ENCODE measurements at places on chromosomes 1 and 21.

- peak; percentile 81 for DNase-seq
Measured at GRCh38 chr1:17053685-17054410, at the start of gene SDHB. TSS of gene SDHB (minus strand) at chr1:17054032. CDS start at chr1:17054019, 13 bp downstream.

GRCh38 chr1:160360227-160360695 lies 6.6 kb upstream of the NHLH1 start:
- no peak for DNase-seq

- DNase-seq = no peak
Measured at GRCh38 chr1:158007667-158008386, 14.4 kb downstream of the KIRREL1 start.

GRCh38 chr1:8816831-8817411 lies 519 bp downstream of the RERE start:
- no peak for DNase-seq

DNA sequence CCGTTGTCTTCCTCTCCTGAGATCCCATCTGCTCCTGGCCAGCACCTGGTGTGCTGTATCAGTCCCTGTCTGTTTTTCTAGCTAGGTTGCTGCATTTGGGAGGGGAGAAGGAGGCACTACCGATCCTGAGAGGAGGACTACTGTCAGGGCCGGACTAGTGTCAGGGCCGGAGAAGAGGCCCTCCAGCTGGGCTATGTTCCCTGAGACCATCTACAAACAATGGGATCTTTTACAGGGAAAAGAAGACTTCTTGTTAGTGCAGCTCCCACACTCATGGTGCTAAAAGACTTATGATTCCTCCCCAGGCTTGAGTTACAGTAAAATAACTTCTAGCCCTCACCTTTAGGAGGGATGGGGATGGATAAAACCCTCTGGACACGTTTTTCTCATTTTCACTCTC lies 141.0 kb upstream of the TNR start:
- DNase-seq = no peak

GRCh38 chr1:3312898-3313575 lies 141.4 kb upstream of the ARHGEF16 start:
- DNase-seq = no peak

- no peak for DNase-seq
Measured at GRCh38 chr1:46488343-46489168, 1.1 kb upstream of the DMBX1 start.

DNA sequence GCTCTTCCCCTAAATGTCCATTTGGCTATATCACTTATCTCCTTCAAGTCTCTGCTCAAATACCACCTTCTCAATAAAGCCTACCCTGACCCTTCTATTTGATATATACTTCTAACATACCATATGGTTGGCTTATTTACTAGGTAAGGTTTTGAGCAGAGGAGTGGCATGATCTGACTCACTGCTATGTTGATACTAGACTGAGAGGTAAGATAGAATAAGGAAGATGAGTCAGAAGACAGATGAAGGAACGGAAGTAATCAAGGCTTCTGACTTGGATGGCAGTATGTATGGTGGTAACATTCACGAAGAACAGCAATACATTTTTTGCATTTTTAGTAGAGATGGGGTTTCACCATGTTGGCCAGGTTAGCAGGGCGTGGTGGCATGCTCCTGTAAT lies 4.8 kb upstream of the HRNR start:
- DNase-seq = no peak

DNA sequence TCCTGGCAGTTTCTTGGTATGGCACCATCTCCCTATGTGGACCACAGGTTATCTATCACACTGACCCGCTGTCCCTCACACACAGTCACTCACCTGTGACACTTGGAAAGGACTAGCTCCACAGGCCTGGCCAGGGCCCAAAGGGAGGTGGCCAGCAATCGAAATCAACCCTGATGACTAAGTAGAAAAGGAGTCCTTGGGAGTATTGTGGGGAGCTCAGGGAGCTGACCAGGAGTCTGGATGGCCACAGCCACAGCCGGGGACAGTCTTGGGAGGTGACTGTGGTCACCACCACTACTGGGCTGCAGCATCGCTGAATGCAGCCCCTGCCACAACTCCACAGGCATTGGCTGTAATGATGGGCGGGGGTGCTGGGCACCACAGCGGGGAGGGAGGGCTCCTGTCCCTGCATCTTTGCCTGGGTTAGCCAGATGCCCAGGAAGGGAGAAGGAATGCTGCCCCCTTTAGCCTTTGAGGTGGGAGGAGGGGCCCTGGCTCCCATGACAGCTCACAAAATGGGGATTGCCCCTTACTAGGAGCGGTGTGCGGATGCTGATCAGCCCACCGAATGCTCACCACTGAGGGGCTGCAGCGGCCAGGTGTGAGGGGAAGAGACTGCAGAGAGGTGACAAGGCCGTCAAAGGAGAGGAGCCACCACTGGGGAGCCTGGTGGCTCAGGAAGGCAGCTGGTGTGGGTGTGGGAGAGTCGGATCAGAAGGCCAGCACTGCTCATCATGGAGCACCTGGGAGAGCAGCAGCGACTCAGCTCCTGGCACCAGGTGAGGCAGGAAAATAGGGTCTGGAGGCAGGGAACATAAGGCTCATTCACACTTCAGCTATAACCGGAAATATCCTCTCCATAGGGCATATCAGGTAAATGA lies 61.3 kb downstream of the H3-3A start:
- no peak for DNase-seq

GRCh38 chr1:10368194-10368593 lies 30.7 kb upstream of the PGD start:
- no peak for DNase-seq

GRCh38 chr1:68128157-68128556 lies 77.7 kb upstream of the DIRAS3 start:
- DNase-seq = no peak

- no peak for DNase-seq
Measured at GRCh38 chr1:73782901-73783300, 415.1 kb downstream of the LRRIQ3 start.

DNA sequence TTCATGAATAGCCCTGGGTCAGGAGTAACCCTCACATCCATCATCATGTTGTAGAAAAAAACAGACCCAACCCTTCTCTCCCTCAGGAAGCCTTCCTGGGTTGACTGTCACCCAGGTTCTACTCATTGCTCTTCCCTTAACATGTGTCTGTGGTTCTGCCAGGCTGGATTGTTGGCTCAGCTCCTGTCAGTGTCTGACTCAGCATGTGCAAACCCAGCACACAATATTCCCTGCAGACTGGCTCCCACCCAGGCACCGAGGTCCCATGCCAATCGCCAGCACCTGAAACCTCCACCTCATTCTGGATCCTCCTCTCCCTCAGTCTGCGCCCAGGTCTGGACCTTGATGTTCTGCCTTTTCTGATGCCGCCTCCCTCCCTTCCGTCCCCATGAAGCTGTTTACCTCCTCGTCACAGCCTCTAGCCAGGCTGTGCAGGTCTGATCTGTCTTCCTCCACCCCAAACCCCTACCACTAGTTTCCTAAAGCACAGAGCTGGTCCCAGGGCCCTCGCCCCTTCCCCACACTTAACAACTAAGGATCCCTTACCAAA lies 4.3 kb upstream of the S100A8 start:
- no peak for DNase-seq

DNA sequence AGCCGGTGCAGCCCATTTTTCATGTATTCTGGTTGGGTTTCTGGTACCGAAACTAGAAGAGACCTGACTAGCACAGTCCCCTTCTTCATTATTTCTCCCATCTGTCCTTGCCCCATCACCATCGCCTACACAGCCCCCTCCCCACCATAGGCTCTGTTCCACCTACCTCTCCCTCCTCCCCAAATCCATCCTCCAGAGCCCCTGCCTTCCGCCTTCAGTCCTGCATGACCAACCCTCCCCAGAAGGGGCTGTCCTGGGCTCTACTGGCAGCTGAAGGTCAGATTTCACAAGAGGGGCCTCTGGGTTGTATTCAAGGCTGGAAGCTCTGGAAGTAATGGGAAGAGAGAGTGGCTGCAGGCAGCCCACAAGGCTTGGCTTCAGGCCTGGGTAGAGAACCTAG lies 55.2 kb downstream of the SDC3 start:
- DNase-seq = peak; percentile 59

GRCh38 chr1:32755810-32756159 lies 53.2 kb upstream of the SYNC start:
- DNase-seq = no peak

DNA sequence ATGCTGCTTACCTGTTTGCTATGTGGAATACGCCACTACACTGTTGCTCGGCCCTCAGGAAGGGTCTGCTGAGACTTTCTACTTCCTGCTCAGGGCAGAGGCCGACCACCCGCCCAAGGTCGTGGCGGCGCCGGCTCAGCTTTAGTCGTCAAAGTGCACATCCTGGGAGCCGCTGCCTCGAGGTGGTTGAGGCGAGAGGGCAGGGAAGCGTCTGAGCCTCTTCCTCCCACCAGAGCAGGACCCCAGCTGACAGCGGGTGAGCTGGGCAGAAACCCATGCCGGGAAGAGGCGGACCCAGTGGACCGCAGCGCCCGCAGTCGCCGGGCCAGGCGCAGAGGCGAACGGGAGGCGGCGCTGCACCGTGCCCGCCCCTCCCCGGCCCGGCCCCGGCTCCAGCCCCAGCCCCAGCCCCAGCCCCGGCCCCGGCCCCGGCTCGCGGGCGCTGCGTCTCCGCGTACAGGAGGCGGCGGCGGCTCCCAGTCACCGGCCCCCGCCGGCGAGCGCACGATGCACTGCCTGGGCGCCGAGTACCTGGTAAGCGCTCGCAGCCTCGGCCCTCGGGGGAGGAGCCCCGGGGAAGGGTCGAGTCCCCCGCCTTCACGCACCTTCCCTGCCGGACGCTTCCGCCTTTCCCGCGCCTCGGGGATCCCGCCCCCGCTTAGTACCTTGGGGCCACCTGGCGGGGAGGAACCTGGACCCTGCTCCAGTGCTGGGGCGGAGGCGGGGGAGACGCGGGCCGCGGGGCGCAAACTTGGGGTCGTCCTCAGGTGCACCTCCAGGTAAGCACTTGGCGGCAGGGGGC lies at the start of gene SLC44A3:
Gene SLC44A3 (plus strand): TSS at position 413 of the 802 bp plus-strand sequence. CDS start 95 bp downstream, at position 508.
- peak; percentile 25 for DNase-seq

GRCh38 chr1:156659661-156659987 lies 17.6 kb downstream of the NES start:
- DNase-seq = no peak

DNA sequence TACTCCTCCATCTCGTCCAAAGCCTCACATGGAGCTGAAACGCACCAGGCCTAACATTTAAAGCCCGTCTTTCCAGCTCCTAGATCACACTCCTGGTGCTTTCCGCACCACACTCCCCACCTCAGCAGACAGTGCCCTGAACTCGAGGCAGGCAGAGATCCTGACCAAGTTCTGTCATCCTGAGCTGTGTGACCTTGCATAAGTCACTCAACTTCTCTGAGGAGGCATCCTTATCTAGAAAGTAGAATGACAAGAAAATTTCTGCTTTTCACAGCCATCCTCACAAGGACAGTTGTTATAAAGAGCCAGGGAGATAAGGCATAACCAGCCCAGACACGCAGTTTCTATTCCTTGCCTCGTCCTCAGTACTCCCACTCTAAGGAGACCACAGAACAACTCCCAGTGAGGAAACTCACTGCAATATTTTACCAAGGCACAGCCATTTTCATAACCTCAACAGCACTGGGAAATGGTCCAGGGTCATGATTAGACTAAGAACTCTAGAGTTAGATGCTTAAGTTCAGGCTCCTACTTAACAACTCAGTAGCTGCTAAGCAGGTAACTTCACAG lies 3.1 kb downstream of the LRP8 start:
- DNase-seq = no peak

GRCh38 chr1:180674603-180675530 lies 43.0 kb downstream of the XPR1 start:
- no peak for DNase-seq

- DNase-seq = peak; percentile 87
Measured at GRCh38 chr1:6624710-6625583, at the start of gene THAP3. TSS of gene THAP3 (plus strand) at chr1:6624868. CDS start at chr1:6625219, 351 bp downstream.

GRCh38 chr1:55582084-55582483 lies 366.9 kb upstream of the USP24 start:
- DNase-seq = no peak

- DNase-seq = no peak
Measured at GRCh38 chr1:24481101-24481500, 21.5 kb upstream of the RCAN3 start.

DNA sequence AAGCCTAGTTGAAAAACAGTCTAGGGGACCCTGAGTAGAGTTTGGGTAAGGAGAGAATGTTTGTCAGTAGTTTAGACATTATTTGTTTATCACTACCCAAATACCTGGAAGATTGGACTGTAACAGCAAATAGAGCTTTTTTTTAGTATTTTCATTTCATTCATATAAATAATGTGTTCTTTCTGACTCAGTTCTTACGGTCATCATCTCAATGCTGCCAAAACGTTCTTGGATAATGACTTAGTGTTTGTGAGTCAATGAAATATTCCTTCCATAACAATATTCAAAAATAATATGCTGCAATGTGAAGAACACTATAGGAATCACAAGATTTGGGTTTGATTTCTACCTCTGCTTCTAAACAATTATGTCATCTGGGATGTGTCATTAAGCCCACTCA lies 400.0 kb upstream of the PKN2 start:
- no peak for DNase-seq

- no peak for DNase-seq
Measured at GRCh38 chr1:49013079-49013478, 236.4 kb upstream of the BEND5 start.

GRCh38 chr1:64856553-64856952 lies 109.8 kb downstream of the JAK1 start:
- DNase-seq = no peak

- DNase-seq = no peak
Measured at GRCh38 chr1:159204161-159205141, at the start of gene ACKR1. TSS of gene ACKR1 (plus strand) at chr1:159204875. CDS start at chr1:159204960, 85 bp downstream.

DNA sequence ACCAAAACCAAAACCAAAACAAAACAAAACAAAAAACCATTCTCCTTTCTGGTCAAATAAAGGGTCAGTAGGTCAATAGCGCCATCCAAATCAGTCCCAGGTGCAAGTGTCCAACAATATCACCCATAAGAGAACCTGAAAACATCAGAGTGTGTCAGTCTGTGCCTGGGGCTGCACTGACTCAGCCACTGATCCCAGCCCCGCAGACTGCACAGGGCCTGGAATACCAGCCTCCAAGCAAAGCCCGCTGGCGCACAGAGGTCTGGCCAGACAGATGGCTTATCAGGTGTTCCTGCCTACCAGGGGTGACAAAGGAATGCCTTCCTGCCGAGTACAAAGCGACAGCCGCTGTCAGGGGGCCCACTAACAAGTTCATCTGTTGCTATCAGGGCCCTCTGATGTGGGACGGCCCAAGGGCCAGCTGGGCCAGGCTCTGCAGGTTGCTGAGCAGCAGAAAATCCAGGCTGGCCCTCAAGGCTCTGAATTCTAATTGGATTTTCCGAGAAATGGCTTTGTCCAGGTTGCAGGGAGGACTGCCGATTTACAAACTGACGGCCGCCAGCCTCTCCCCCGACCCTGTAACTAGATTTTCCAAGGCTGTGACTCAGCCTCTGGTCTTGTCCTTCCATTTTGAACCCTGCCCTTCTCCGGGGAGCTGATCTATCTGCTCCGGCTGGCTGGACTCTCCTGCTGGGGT lies 13.7 kb upstream of the TMEM51 start:
- DNase-seq = no peak

DNA sequence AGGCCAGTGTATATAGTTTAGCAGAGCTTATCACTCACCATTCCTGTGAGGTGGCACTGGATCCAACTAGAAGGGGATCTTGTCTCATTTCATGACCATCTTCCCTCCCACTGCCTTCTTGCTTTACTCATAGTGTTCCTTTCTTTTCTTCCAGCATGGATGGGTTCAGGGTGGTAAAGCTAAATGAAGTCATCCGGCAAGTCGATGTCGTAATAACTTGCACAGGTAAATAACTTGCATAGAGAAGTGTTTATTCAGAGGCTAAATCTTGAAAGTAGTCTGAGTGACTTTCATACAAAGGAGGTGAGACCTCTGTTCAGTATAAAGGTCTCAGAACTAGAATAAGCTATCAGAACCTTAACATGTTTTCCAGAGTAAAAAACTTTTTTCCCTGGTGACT lies 16.6 kb upstream of the STRIP1 start:
- DNase-seq = no peak
